H1 (cell line): ENCODE measurements at places on chromosomes 5 and 9.

DNA sequence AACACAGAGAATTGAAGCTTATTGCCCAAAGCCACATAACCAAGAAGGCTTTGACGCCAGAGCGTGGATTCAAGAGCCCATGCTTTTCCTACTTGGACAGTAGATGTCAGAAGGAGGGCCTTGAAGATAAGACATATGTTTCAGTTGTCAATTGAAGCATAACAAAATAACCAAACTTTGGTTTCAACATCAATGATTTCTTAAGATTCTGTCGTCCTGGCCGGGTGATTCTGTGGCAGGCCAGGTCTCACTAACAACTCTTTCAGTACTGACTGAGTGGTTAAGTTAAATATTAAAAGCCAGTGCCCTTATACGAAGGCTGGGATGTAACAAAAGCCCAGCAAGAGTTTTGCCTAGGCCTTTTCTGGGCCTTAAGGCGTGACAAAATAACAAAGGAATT, 94.0 kb downstream of the RCL1 start:
- no peak for DNase-seq

GRCh38 chr5:80190960-80191359, 64.9 kb downstream of the SERINC5 start:
- DNase-seq, result no peak

DNA sequence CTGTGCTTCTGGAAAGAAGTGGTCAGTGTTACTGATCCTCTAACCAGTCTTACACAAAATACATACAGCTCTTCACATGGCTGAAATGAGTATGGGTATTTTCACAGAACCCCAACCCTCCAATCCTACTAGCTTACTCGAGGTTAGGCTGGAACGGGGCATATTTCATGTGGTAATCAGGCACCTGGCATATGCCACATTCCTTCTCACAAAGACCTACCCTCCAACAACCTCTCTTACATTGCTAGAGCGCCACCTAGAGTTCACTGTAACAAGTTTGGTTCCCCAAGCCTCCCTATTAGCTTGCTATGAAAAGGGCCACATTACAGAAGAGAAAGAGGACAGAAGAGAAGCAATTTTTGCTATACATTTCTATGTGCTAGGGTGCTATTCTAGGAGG, 597.3 kb downstream of the PRELID2 start:
- DNase-seq, result peak; percentile 46

DNA sequence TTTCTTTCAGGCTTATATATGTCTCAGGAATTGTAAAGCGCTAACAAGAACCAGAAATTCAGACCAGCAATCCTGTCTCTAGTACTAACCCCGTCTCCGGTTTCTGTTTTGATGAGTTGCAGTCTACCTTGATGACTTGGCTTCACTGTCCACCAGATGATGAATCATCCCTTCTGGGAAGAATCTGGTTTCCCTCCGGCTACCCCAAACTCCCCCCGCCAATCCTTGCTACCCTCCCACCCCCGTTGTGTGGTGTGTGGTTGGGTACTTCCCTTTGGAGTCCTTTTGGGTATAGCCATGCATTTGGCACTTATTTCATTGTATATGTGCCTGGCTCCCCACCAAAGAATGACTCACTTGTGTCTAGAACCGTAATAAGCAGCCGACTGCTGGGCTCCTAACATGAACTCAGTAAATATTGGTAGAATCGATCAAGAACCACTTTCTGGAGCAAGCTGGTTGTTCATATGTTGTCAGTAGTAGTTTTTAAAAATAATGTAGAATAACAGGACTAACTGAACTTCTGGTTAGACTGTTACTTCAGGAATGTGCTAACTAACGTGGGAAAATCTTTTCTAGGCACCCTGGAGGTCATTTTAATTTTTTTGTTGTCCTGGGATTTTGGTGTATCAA, 8.3 kb upstream of the TGFBI start:
- DNase-seq, result no peak

- DNase-seq, result no peak
These were observed 180.8 kb downstream of the CARTPT start for GRCh38 chr5:71899865-71900342.

GRCh38 chr9:97811533-97812246, 41.3 kb upstream of the FOXE1 start:
- DNase-seq, result no peak

GRCh38 chr5:95923918-95924544, 37.6 kb downstream of the ELL2 start:
- DNase-seq, result no peak

- DNase-seq, result no peak
These were observed 452.8 kb downstream of the NFIB start for GRCh38 chr9:13860946-13861640.

GRCh38 chr9:84305497-84306131, 34.9 kb downstream of the SLC28A3 start:
- DNase-seq, result no peak

DNA sequence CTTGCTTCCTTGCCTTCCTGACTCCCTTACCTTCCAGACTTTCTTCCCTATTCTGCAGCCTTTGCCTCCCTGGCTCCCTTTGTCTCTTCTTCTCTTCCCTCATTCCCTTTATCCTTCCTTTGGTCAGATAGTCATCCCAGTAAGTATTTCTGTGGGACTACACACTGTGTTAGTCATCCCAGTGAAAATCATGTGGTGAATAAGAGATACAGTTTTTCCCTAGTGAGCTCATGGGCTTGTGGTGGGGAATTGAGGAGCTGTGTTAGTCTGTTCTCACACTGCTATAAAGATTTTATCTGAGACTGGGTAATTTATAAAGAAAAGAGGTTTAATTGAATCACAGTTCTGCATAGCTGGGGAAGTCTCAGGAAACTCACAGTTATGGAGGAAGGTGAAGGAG, 109.8 kb upstream of the EDIL3 start:
- DNase-seq, result no peak

DNA sequence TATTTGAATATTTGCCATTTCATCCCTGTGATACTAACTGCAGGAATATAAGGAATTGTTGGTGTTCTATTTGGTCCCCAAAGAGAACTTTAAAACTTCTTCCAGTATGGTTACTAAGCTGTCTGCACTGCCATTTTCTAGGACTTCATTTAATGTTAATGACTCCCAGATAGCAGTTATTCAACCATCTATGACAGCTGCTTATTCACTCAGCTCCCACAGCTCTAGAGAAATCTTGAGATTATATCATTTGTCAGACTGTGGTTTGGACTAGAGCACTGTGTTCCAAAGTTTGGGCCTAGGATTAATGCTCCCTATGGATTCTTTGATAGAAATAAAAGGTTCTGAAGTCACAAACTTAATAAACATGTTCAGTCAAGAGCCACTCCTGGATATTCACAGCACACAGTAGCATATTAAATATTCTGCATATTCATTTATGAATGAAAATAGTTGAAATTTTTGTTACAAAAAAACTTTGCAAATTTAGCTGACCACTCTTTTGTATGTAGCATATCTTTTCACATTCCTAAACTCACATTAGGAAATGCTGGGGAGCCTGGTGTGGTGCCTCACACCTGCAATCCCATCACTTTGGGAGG, 173.7 kb downstream of the NFIB start:
- DNase-seq, result no peak

GRCh38 chr5:15687401-15687800, 187.4 kb downstream of the FBXL7 start:
- DNase-seq, result no peak
